ENCODE measurements at places on chromosomes 1 and 21. TPM values are rescaled to one million over a fixed set of nuclear protein-coding genes. Genes with fewer than 3 reads are reported as not detected.

Gene SERINC2
- total RNA-seq, result 0.54 TPM

- no peak for DNase-seq
Measured at GRCh38 chr1:20931930-20932436, 144.9 kb upstream of the HP1BP3 start.

DNA sequence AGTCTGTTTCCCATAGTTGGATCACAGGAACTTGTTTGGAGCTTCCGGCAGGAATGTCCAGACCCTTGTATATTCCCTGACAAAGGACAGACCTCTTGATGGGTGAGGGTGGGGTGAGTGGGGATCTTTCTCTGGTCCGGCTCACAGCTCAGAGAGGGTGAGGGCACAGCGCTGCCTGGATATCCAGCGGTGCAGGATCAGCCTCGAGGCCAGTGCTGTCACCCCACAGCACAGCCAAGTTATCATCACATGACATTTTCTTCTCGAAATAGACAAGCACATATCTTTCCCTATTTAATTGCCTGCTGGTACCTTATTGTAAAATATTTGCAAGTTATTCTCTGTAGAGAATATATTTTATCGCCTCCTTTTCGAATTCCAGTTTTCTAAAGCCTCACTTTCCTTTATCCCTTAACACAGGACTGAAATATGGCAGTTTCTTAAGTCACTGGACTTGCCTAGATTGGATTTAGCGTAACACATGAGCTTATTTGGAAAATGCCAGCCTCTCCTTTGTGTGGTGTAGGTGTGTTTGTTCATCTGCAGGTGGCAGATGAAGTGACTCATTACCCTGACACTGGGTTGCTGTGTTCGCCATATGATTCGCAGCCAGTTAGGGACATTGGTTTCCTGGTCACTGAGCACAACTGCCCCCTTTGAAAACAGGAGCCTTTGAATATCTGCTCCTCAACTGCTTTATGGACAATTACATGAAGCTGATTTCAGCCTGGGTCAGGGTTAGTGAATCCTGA, 21.4 kb downstream of the CLIC6 start:
- DNase-seq, result no peak

Gene PTTG1IP
- 147 TPM for total RNA-seq

GRCh38 chr1:78437396-78437795, 53.4 kb upstream of the PTGFR start:
- DNase-seq, result no peak

DNA sequence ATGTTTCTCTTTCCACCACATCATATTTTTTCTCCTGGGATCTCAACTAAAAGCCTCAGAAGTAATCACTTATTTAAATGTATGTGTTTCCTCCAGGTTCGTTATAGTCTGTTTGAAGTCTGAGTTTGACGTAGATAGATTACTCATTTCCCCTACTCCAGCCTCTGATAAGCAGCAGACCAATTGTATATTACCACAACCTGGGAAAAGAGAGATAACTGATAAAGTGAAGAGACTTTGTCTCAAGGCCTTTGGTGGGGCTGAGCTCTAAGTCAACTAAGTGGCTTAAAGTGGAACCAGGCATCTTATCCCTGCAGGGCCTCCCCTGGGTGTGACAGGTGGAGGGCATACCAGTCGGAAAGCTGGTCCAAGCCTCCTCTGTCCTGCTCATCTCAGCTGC, 34.9 kb upstream of the CACNA1E start:
- no peak for DNase-seq

Gene OR14A2
- not detected for total RNA-seq

Gene PADI2
- total RNA-seq, result 0.81 TPM

DNA sequence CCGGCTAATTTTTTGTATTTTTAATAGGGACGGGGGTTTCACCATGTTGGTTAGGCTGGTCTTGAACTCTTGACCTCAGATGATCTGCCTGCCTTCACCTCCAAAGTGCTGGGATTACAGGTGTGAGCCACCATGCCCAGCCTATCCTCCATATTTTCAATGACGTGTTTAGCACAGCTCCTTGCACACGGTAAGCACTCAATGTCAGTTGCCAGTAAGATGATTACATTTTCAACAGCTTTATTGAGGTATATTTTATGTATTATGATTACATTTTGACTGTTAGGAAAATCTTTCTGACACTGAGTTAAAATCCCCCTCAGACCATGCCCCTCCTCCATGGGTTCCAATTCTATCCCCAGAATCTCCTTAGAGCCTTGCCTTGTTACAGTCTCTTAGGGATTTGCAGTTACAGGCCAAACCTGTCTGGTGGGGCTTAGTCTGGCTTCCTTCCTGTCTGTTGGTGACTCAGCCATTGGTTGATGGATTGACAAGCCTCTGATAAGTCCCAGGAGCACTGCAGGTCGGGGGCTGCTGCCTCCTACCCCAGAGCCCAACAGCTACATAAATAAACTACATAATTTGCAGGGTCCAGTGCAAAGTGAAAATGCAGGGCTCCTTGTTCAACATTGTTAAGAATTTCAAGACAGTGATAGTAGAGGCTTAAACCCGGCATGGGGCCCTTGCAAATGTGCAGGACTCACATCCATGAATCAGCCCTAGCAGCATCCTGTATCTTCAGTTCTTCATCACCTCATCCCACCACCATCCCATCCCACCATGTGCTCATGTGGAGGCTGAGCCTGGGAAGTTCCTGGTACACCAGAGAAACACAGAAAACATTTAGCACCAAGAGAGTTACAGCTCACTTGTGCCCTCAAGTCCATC, 23.4 kb downstream of the COA7 start:
- peak; percentile 16 for DNase-seq

DNA sequence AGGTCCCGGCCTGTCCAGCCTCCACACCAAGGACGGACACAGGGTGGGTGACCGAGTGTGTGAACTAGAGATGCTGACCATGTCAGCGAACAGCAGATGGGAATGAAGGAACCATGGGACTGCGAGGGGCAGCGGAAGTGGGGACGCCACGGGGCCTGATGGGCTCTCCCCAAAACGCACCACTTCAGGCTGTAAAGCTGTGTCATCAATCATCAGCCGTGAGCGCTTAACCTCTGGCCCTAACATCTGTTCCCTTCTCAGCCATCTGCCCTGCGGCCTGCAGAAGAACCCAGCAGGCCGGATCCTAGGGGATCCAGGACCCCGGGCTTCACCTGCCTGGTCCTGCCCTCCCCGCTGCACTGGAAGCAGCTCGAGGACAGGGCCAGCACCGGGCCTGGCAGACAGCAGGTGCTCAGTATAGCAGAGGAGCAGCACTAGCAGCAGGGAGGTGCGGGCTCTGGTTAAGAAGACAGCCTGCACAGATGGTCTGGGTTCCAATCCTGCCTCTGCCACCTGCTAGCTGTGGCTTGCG, 58.7 kb downstream of the DMRTB1 start:
- DNase-seq, result no peak

Gene ACOT7
- total RNA-seq, result 38.8 TPM

DNA sequence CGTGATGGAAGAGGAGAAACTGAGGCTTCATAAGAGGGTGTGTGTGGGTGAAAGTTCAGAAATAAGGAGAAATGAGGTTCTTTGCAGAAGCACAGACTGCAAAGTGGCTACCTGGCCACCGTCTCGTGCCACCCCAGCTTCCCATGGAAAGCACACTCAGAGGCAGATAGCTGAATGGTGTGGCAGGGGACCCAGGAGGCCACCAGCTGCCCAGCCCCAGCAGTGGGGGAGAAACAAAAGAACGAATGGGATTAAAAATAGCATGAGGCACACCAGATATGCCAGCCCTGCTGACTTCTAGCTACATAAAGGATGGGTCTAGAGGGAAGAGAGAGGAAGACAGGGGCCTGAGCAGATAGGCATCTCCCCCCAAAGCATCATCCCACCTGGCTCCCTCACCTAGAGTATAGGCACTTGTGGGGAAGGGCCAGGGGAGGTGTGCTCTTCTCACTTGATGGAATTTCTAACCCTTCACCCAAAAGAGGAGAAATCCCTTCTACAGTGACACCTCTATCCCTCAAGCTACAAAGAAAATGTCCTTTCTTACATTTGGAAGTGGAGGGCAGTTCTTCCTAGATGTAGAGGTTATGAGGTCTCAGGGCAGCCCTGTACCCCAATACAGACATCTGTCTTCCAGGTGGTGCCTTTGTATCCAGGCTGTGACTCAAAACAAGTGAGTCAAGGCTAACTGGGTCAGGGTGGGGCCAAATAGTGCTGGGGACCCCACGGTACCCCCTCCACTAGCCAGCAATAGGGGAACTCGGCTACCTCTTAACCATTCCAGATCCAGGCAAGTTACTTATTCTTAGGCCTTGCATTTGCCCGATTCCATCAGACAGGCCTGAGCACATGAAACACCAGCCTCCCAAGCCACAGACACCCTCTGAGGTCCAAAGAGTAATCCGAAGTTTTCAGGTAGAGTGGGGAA, 3.5 kb downstream of the HDGF start:
- no peak for DNase-seq

DNA sequence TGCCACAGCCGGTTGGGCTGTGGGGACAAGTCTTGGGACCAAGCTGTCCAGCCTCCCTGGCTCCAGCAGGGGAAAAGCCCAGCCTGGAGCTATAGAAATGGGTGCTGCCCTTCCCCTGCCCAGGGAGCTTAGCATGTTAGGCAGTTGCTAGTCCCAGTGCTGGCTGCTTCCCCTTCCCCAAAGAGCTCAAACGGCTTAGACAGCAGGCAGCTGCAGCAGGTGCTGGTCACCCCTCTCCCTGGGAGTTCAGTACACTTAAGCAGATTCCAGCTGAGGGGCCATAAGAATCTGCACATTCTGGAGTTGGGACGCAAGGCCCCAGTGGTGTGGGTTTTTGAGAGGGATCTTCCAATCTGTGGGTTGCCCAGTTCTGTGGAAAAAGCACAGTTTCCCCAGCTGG, 11.1 kb upstream of the REG4 start:
- no peak for DNase-seq

- no peak for DNase-seq
Measured at GRCh38 chr1:58304346-58304975, 242.1 kb downstream of the OMA1 start.

DNA sequence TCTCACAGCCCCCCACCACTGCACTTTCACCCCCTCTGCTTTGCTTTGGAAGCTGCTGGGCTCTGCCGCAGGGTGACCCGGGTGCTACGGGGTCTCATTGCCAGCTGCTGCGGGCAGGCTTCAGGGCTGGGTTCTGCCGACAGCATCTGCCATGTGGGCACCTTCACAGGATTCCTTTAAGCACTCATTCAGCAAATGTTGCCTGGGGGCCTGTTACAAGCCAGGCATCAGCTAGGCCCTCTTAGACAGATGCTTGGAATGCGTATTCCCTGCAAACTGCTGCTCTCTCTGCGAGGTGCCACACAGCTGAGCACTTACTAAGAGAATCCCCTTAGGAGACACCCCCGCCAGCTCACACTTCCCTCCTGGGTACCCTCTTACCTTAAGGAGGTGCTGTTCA, 29.2 kb downstream of the COL16A1 start:
- DNase-seq, result no peak

Gene PARP1
- 292 TPM for total RNA-seq

- DNase-seq, result no peak
Measured at GRCh38 chr1:156475568-156476500, 24.7 kb downstream of the MEF2D start.

DNA sequence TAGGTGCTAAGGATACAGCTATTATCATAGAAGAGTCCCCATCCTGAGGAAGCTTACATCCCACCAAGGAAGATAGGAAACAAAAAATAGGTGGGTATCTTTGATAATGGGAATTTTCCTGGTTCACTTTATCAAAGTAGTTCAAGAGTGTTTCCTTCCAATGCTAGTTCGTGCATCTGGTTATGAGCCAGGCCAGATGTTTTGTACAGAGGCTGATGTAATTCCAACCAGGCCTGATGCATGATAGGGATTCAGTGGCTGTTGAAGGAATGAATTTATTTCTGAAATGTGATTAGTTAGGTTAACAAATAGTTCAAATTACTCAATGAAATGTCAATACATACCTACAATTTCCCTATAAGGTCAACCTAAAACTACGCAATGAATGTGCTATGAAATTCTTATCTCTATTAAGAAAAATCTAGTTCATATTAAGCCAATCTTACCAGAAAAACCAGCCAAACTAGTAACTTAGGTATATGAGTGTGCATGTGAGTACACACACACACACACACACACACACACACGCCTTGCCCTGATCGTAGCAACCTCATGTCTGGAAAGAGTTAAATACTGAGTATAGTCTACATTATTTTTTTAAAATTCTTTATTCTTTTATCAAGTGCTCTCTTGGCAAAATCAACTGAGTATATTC, 9.5 kb upstream of the ZBTB18 start:
- DNase-seq, result no peak

- DNase-seq, result no peak
Measured at GRCh38 chr1:59026472-59026948, 242.7 kb upstream of the JUN start.

Gene GBP6
- total RNA-seq, result under 0.01 TPM

Gene JTB
- 106 TPM for total RNA-seq

Measured in hematopoietic multipotent progenitor cell (in vitro differentiated cells).